Activated CD8-positive, alpha-beta T cell treated with anti-CD3 and anti-CD28 coated beads, Interleukin-2, amount 10 ng/mL, durations not matched to agents 7 days and 5 days (primary cell): ENCODE measurements at places on chromosomes 3 and 15. TPM values are rescaled to one million over a fixed set of nuclear protein-coding genes. Genes with fewer than 3 reads are reported as not detected.

GRCh38 chr3:129749692-129750091 is 143.2 kb upstream of the PLXND1 start:
- no peak overlapping the region for H3K4me3 ChIP-seq
- H3K36me3 ChIP-seq, result peaks cover 7% of the 10 kb centered on the region
- H3K4me1 ChIP-seq, result peaks cover 4% of the 10 kb centered on the region

The CPN2 gene
- total RNA-seq, result not detected

DNA sequence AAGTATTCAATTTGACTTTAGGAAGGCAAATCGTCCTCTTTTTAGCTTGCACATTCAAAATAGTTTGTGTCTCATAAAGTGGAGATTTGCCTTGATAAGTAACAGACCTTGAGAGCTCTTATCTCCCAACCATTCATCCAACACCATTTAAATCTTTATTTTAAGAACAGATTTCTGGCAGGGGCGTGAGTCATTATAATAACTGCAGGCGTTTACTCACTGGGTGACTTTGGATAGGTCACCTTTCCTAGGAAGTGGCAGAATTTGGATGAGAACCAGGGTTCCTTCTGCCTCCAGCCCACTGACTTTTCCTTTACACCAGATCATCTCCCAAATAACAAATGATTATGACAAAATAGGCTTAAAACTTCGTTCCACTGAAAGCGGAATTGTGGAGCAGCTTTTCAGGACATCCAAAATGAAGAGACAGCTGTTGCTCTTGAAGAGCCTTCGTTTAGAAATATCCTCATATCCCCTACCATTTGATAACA is 5.0 kb downstream of the LMCD1 start:
- H3K4me3 ChIP-seq, result no peak overlapping the region
- no peak overlapping the region for H3K27ac ChIP-seq

The NCEH1 gene
- 8.2 TPM for total RNA-seq

The GOLGA8Q gene
- total RNA-seq, result 5.5 TPM

GRCh38 chr15:52523192-52523591 is 5.5 kb downstream of the MYO5A start:
- no peak overlapping the region for H3K27ac ChIP-seq
- no peak for DNase-seq
- no peak overlapping the region for H3K4me3 ChIP-seq
- no peaks in the 10 kb centered on the region for H3K27me3 ChIP-seq
- peaks cover 25% of the 10 kb centered on the region for H3K4me1 ChIP-seq

GRCh38 chr3:115922681-115923347 is 299.5 kb downstream of the GAP43 start:
- H3K36me3 ChIP-seq, result no peaks in the 10 kb centered on the region
- no peaks in the 10 kb centered on the region for H3K27me3 ChIP-seq
- no peak overlapping the region for H3K27ac ChIP-seq

DNA sequence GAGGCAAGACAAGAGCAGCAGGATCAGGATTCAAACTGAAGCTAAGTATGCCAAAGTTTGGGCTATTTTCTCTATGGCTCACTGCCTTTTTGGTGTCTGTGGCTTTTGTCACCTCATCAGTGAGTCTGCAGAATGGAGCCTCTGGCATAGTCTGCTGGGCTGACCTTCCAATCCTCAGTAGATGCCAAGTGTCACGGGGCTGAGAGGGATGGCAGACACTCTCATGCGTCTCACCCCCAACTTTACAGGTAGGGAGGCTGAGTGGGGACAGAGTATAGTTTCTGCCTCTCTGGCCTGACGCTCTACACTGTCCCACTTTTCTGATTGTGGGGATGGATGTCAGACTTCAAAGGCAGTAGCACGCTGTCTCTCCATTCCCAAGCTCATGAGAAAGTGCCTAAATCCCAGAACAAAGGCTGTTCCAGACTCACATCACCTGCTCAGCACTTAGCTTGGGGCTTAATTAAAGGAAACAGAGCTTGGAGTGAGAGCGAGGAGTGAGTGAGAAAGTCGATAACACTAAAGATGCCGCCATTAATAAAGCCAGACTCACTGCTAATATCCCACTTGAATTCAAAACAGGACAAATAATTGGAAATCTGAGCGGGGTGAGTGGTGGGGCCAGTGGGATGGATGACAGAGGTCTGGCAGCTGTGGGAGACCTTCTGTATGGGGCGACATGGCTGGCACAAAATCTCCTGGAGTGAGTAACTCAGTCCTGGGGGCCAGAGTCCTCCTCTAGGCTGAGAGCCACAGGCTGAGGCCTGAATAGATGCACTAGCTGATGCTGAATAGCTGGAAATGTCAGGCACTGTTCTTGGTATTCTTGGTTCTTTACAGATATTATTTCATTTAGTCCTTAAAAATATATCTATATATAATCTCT is 78.4 kb upstream of the MRPS22 start:
- H3K4me3 ChIP-seq, result no peak overlapping the region
- no peak overlapping the region for H3K27ac ChIP-seq
- H3K27me3 ChIP-seq, result peaks cover 2% of the 10 kb centered on the region
- no peak for DNase-seq
- H3K36me3 ChIP-seq, result no peaks in the 10 kb centered on the region
- H3K4me1 ChIP-seq, result no peaks in the 10 kb centered on the region

GRCh38 chr3:66476852-66477381 is 23.9 kb downstream of the LRIG1 start:
- no peak overlapping the region for H3K27ac ChIP-seq
- no peak for DNase-seq
- H3K36me3 ChIP-seq, result peaks cover 11% of the 10 kb centered on the region
- no peaks in the 10 kb centered on the region for H3K27me3 ChIP-seq

- H3K27me3 ChIP-seq, result no peaks in the 10 kb centered on the region
- no peaks in the 10 kb centered on the region for H3K4me1 ChIP-seq
- no peak within 1 kb of the TSS for H3K4me3 ChIP-seq
- H3K36me3 ChIP-seq, result peaks cover 3% of the 10 kb centered on the region
Measured at GRCh38 chr15:24675332-24676144, at the start of gene NPAP1. Gene NPAP1 (plus strand): TSS chr15:24675775. CDS start chr15:24675868, 93 bp downstream.

The SLC28A1 gene
- total RNA-seq, result not detected

The UPK1B gene
- total RNA-seq, result not detected

The DPH3 gene
- total RNA-seq, result 18.2 TPM

DNA sequence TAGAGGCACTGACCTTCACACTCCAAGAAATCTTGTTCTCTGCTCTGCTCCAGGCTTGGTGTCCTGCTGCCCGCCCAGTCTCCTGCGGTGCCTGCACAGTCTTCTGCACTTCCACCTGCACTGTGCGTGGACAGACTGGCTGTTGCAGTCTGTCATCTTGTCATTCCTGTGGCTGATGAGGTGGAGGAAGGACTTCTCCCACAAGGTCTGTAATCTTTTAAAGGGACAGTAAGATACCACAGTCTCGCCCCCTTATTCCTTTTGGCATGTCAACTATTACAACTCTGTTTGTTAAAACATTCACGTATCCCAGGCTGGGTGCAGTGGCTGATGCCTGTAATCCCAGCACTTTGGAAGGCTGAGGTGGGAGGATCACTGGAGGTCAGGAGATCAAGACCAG is 54.1 kb upstream of the IGF2BP2 start:
- no peak for DNase-seq
- no peak overlapping the region for H3K4me3 ChIP-seq
- H3K36me3 ChIP-seq, result no peaks in the 10 kb centered on the region
- peaks cover under 1% of the 10 kb centered on the region for H3K27me3 ChIP-seq
- H3K27ac ChIP-seq, result no peak overlapping the region

- H3K36me3 ChIP-seq, result peaks cover 2% of the 10 kb centered on the region
- DNase-seq, result no peak
- H3K27ac ChIP-seq, result no peak overlapping the region
Measured at GRCh38 chr3:129927072-129927471, 33.6 kb upstream of the TMCC1 start.

The CP gene
- total RNA-seq, result not detected

DNA sequence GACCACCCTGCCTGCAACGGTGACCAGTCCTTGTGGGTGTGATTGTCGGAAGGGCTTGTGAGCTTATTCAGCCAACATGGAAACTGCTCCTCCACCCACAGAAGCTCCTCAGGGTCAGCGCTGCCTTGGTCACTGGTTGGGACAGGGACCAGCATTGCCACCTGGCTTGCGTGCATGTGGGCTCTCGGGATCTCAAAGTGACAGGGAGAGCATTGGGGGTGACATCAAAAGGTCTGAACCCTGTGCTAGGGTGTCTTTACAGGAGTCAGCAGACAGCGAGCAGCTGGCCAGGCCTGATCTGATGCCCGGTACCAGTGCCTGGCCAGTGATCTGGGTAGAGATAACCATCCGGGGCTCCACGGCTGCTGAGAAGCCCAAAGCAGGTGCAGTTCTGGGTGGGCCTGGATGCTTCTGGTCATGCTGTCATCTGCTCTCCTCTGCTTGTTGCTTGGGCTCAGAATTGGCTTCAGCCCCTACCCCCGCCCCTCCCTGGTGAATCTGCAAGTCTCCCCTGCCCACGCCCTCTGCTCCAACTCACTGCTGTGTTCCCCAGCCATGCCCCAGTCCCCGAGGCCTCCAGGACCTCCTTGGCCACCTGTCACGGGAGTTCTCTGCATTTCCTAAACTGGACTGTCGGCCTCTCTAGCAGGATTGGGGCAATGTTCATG is 134.8 kb downstream of the NSMCE3 start:
- no peak overlapping the region for H3K27ac ChIP-seq
- peaks cover 7% of the 10 kb centered on the region for H3K4me1 ChIP-seq
- H3K36me3 ChIP-seq, result no peaks in the 10 kb centered on the region
- H3K4me3 ChIP-seq, result no peak overlapping the region

- no peak for DNase-seq
- H3K4me1 ChIP-seq, result no peaks in the 10 kb centered on the region
- no peaks in the 10 kb centered on the region for H3K36me3 ChIP-seq
- no peaks in the 10 kb centered on the region for H3K27me3 ChIP-seq
- H3K27ac ChIP-seq, result no peak overlapping the region
- H3K4me3 ChIP-seq, result no peak overlapping the region
Measured at GRCh38 chr3:189863031-189863430, 231.8 kb downstream of the TP63 start.

- no peak overlapping the region for H3K4me3 ChIP-seq
Measured at GRCh38 chr3:194103505-194103904, 32.4 kb upstream of the HES1 start.

The STRA6 gene
- not detected for total RNA-seq

The IL17RB gene
- total RNA-seq, result 0.31 TPM

- peaks cover 4% of the 10 kb centered on the region for H3K4me1 ChIP-seq
- no peaks in the 10 kb centered on the region for H3K36me3 ChIP-seq
- H3K27ac ChIP-seq, result no peak overlapping the region
Measured at GRCh38 chr15:38323895-38324294, 71.3 kb downstream of the SPRED1 start.

The TMCO5A gene
- total RNA-seq, result not detected

DNA sequence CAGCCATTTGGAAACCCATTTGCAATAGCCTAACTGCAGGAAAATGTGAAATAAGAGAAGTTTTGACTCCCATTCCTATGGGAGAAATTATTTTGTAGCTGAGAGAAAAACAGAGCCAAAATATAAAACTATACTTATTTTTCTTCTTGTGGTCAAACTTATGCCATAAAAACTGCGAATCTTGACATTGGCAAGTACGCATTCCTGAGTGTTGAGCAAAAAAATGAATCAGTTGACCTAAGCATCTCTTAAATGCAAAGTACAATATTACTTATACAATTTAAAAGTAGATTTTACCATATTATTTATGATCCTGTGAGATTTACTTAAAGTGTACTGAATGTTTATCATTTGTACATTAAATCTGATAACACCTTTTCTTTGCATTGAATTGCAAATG is 50.1 kb upstream of the CMC1 start:
- no peaks in the 10 kb centered on the region for H3K27me3 ChIP-seq
- DNase-seq, result no peak
- H3K4me1 ChIP-seq, result no peaks in the 10 kb centered on the region
- no peak overlapping the region for H3K27ac ChIP-seq
- H3K4me3 ChIP-seq, result no peak overlapping the region

GRCh38 chr15:42457445-42458442 is 33.2 kb downstream of the ZNF106 start:
- H3K27me3 ChIP-seq, result no peaks in the 10 kb centered on the region
- no peaks in the 10 kb centered on the region for H3K4me1 ChIP-seq
- no peak overlapping the region for H3K27ac ChIP-seq
- no peak overlapping the region for H3K4me3 ChIP-seq
- peaks cover 2% of the 10 kb centered on the region for H3K36me3 ChIP-seq

DNA sequence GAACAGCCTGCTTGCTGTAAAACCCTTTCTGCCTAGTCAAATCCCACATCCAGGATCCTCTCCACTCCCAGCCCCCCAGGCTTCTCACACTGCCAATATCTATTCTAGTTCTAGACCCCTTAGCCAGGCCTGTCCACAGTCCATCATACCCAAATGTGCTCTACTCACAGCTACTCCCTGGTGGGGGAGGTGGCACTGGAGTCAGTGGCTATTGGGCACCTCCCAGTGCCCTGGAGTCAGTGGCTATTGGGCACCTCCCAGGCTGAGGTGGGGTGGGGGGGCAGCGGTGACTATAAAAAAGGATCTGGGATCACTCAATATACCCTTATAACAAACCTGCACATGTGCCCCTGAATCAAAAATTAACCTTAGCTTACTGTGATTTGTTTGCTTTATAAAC is 773 bp upstream of the DISP2 start:
- DNase-seq, result no peak
- no peaks in the 10 kb centered on the region for H3K36me3 ChIP-seq
- peak overlapping the region; percentile 75 for H3K4me3 ChIP-seq
- H3K4me1 ChIP-seq, result peaks cover 12% of the 10 kb centered on the region
- no peak overlapping the region for H3K27ac ChIP-seq

The ALS2CL gene
- total RNA-seq, result 1.4 TPM

The LRRC3B gene
- total RNA-seq, result not detected

DNA sequence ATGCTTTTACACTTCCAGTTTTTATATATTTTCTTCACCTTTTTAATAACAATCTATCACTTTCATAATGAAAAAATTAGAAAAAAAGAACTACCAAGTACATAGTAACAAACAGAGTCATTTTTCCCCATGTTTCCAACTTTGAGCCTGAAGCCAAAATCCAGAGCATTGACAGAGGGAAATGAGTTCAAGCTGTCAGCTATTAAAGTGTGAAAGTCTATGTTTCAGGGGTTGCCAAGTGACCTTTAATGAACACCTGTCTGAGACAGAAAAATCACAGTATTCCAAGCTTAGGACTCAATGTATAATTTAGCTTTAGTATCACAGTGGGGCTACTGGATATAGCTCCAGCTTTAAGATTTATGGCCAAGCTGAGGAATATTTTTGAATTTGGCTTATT is 128.3 kb upstream of the GADL1 start:
- no peaks in the 10 kb centered on the region for H3K27me3 ChIP-seq
- H3K4me3 ChIP-seq, result no peak overlapping the region
- H3K4me1 ChIP-seq, result peaks cover 4% of the 10 kb centered on the region
- H3K36me3 ChIP-seq, result no peaks in the 10 kb centered on the region
- no peak for DNase-seq
- no peak overlapping the region for H3K27ac ChIP-seq

DNA sequence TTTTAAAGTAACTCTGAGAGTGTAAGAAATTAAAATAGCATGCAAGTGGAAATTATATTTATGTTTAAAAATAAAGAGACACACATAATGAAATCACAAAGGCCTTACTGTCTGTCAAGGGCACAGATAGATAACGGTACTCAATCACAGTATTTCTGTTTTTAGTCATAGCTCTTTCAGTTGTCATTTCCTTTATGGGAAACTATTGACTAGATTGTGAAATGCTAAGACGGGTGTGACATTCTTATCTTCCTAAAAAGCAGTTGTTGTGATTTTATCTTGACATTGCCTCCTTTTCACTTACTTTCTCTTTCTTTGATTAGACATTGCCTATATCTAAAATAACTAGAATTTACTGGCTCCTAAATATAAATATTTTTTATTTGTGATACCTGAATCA is 100.1 kb upstream of the PLSCR5 start:
- DNase-seq, result no peak
- no peak overlapping the region for H3K4me3 ChIP-seq
- H3K36me3 ChIP-seq, result no peaks in the 10 kb centered on the region
- H3K27ac ChIP-seq, result no peak overlapping the region
- H3K27me3 ChIP-seq, result no peaks in the 10 kb centered on the region
